ENCODE measurements at places on chromosomes 11 and 22.
A peak's percentile ranks its signal among the peaks of the same experiment; 100 is the strongest.

- no peak for DNase-seq
These were observed 14.4 kb downstream of the ETS1 start for GRCh38 chr11:128572965-128573364.

GRCh38 chr22:38953577-38954413, 3.6 kb upstream of the APOBEC3A start:
- peak; percentile 48 for DNase-seq

GRCh38 chr11:79090191-79090705, 350.6 kb downstream of the TENM4 start:
- DNase-seq: no peak

- no peak for DNase-seq
These were observed 29.5 kb downstream of the KCNJ1 start for GRCh38 chr11:128837627-128838026.

DNA sequence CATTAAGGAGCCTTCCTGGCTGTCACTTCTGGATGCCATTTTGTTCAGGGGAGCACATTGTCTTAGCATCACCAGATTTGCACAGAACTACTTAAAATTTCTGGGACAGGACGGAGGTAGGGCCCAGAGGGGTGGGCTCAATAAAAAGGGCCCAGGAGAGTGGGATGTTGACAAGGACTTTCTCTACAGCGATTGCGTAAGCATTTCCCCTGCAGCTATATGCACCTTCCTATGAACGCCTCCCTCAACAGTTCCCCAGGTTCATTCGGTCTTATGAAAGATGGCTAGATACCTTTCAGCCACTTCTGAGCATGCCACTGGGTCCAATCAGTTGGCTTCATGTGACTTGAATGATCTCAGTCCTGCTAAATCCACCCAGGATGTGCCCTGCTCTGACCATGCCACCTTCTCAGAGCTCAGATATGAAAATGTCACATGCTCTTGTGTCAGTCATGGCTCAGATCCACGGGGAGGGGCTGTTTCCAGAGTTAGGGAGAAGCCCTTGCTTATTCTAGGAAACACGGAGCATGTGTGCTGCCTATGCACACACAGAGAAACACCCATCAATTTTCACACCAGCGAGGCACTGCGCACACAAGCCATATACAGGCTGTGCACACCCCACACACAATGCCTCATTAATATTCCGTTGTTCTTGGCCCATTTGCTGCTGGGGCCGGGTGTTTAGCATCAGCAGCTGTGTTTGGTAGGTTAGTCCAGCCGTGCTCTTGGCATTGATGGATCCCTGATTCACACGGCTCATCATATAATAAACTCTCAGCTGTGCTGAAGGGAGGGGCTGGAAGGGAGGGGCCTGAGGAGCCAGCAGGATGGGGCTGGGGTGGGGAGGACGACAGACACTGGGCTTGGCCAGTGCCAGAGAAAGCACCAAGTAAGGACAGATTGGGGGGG, 52.5 kb upstream of the NNMT start:
- no peak for DNase-seq

DNA sequence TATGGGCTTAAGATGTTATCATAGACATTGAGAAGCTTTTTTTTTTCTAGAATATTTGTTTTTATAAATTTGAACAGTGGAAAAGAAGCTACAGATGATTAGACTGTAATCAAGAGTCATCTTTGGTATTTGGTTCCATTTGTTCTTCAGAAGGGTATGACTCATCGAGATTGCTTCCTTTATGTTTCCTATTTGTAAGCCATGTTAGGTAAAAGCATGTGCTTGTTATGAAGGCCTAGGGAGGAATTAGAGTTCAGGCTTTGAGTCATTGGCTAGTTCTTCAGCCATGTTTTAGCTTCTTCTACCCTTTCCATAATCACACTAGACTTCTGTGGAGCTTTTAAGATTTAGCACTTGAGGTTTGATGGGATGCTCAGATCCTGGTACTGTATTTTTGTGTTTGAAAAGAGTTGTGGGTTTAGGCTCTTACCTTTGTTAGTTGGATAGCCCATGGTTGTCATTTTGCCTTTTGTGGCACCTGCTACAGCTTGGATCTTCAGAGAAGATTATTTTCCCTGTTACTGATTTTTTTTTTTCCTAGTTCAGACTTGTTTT, 44.3 kb downstream of the POLD3 start:
- DNase-seq: peak; percentile 56
